Fibroblast of lung (primary cell): ENCODE measurements at places on chromosomes 6 and 20. TPM values are rescaled to one million over a fixed set of nuclear protein-coding genes. Genes with fewer than 3 reads are reported as not detected.
A peak's percentile ranks its signal among the peaks of the same experiment; 100 is the strongest.

DNA sequence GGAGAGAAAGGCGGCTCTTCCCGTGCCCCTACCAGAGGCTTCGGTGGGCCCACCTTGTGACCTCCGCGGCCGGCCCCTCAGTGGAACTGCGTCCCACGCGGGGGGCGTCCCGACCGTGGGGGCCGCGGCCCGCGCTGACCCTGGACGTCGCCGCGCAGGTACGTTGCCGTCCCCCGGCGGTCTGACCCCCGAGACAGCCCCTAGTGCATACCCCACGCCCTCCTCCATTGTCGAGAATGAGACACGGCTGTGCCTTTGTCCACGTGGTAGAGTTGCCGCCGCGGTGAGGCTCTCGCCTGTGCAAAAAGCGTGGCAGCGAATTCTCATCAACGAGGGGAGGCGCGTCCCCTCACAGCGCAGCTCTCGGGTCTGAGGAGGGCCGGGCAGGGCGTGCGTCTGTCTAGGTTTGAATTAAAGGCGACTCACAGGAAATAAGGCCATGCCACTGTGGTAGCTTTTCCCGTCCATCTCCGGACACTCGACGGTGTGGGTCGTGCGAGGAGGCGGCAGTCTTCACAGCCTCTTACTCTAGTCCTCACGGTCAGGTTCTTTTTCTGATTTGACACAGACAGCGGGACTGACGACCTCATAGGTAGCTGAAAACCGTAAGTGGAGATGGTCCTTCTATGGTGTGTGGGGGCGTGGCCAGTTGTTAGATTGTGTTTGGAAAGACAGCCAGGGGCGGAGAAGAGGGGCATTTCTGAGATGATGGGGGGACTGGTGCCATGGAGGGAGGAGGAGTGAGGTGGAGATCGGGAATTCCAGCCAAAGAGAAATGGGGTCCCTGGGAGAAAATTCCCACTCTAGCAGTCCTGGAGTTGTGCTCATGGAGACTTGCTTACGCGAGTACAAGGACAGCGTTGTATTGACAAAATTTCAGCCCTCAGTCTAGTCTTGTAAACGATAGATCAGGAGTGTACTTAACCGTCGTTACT is 580 bp downstream of the NXT1 start:
- peak overlapping the region; percentile 95 for H3K27ac ChIP-seq
- peak; percentile 20 for DNase-seq
- peaks cover 11% of the 10 kb centered on the region for H3K4me1 ChIP-seq
- peak overlapping the region; percentile 88 for H3K4me3 ChIP-seq

- no peaks in the 10 kb centered on the region for H3K27me3 ChIP-seq
- no peaks in the 10 kb centered on the region for H3K36me3 ChIP-seq
- DNase-seq = peak; percentile 6
Observed at GRCh38 chr6:49151957-49152356, 311.1 kb downstream of the MMUT start.

Gene SLC17A9
- total RNA-seq = 3.3 and 6.4 TPM in 2 replicates

DNA sequence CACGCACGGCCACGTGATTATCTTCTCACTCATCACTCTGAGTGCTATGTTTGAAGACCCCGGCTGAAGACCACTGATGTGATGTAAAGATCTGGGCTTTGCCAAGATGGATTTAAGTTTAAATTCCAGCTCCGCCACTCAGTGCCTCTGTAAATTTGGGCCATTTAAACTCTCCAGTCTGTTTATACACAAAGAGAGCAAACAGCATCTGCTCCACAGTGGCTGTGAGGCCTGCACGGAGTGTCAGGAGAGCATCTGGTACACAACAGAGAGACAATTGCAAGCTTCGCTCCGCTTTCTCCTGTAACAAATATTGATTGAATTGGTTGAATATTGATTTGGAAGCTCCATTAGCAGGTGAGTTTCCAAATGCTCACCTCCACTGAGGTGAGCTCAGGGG is 80.5 kb upstream of the FRMD1 start:
- DNase-seq = no peak
- no peak overlapping the region for H3K27ac ChIP-seq
- no peaks in the 10 kb centered on the region for H3K4me1 ChIP-seq

DNA sequence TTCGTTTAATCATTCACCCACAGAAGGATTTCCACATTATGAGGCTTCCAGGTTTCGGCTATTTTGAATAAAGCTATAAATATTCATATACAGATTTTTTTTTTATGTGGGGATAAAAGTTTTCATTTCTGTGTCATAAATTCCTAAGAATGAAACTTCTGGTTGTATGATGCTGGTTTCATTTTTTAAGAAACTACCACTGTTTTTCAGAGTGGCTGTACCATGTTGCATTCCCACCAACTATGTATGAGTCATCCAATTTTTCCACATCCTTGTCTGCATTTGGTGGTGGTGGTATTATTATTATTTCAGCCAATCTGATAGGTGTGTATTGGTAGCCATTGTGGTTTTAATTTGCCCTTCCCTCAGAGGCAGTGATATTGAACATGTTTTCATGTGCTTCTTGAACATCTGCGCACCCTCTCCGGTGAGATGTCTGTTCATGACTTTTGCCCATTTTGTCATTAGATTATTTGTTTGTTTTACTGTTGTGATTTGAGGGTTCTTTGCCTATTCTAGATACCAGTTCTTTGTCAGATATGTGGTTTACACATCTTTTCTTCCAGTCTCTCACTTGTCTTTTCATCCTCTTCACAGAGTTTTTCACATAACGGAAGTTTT is 75.5 kb downstream of the DOK5 start:
- DNase-seq = peak; percentile 71
- no peak overlapping the region for H3K27ac ChIP-seq
- H3K36me3 ChIP-seq = no peaks in the 10 kb centered on the region
- H3K27me3 ChIP-seq = no peaks in the 10 kb centered on the region

DNA sequence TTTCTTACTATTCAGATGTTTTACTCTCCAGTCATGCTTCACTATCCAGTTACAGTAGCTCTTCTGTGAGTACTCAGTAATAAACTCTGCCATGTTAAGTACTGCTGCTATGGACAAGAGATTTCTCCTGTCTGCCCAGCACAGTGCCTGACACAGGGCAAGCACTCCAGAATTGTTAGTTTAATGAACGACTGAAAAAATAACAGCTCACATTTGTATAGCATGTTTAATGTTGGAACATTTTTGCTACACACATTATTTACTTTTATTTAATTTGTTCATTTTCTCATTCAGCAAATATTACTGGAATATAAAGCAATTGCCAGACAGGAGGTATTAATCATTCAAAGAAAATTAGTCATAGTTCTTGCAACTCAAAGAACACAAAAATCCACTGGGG is 142.6 kb upstream of the HMGN3 start:
- no peaks in the 10 kb centered on the region for H3K36me3 ChIP-seq
- DNase-seq = peak; percentile 13
- H3K27ac ChIP-seq = no peak overlapping the region
- peaks cover 3% of the 10 kb centered on the region for H3K4me1 ChIP-seq
- H3K27me3 ChIP-seq = no peaks in the 10 kb centered on the region
- no peak overlapping the region for H3K4me3 ChIP-seq

- DNase-seq = no peak
- no peak overlapping the region for H3K27ac ChIP-seq
- no peak overlapping the region for H3K4me3 ChIP-seq
Observed at GRCh38 chr6:111802015-111802414, 71.2 kb downstream of the FYN start.

Gene DNAH8
- under 0.01 TPM in 2 replicates for total RNA-seq

Gene FLRT3
- 5.1 and 7.6 TPM in 2 replicates for total RNA-seq

Gene CCDC28A
- total RNA-seq = 20.3 and 22.0 TPM in 2 replicates

Gene AGER
- 0.26 and 0.50 TPM in 2 replicates for total RNA-seq

- H3K36me3 ChIP-seq = no peaks in the 10 kb centered on the region
- H3K27me3 ChIP-seq = no peaks in the 10 kb centered on the region
- DNase-seq = no peak
- H3K4me1 ChIP-seq = no peaks in the 10 kb centered on the region
- H3K4me3 ChIP-seq = no peak overlapping the region
Observed at GRCh38 chr20:62413896-62414481, 6.9 kb upstream of the CABLES2 start.

DNA sequence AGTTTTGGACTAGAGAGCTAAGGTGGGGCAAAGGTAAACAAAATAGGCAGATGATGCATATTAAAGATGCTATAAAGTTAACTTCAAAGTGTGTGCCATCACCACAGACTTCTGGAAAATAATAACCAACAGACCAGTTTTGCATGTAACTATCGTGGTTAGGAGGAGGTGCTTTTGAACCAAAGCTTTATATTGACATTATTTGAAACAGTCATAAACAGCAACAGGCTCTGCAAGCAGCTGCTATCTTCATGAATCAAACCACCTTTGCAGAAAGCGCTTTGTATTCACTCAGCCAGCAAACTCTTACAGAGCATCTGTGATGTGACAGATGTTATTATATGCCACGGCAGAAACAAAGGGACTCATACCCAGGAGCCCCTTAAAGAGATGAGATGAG is 81.9 kb downstream of the CRYBG1 start:
- H3K27me3 ChIP-seq = peaks cover 12% of the 10 kb centered on the region
- DNase-seq = no peak
- H3K27ac ChIP-seq = no peak overlapping the region
- no peaks in the 10 kb centered on the region for H3K4me1 ChIP-seq
- H3K4me3 ChIP-seq = no peak overlapping the region
- no peaks in the 10 kb centered on the region for H3K36me3 ChIP-seq

DNA sequence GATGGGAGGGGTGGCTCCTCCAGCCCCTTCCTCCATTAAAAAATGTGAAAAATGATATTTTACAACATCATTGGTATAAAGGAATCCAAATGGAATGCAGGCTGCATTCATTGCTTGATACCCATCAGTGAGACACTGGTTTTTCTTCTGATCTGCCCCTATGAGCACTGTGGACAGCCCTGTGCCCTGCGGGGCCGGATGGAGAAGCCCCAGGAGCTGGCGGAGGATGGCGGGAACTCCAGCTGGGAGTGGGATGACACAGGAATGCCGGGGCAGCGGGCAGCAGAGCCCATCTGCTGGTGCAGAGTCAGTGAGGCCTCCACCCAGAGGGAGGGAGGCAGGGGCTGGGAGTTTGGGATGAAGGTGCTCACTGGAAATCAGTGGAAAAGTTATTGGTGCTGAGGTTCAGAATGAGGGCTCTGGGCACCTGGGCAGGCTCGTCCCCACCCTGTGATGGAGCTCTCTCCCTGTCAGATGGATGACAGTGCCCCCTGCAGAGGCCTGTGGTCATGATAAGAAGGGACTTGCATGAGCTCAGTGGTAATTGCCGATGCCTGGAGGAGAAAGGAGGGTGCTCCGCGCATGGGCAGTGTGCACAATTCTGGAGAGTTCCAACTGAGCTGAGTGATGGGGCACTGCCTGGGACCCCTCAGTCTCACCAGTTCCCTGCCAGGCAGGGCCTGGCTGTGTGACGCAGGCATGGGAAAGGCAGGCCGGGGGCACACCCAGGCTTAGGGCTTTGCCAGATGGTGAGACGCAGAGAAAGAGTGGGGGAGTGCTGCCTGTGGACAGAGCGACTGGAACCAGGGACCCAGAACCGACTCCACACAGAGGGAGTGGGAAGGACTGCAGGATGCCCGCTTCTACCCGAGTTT is 23.2 kb downstream of the CTCFL start:
- H3K36me3 ChIP-seq = no peaks in the 10 kb centered on the region
- H3K4me1 ChIP-seq = no peaks in the 10 kb centered on the region
- H3K4me3 ChIP-seq = no peak overlapping the region
- H3K27me3 ChIP-seq = no peaks in the 10 kb centered on the region
- no peak overlapping the region for H3K27ac ChIP-seq
- peak; percentile 30 for DNase-seq

GRCh38 chr6:130500693-130501092 is 134.9 kb downstream of the TMEM200A start:
- no peaks in the 10 kb centered on the region for H3K4me1 ChIP-seq
- DNase-seq = peak; percentile 90
- H3K27ac ChIP-seq = no peak overlapping the region
- no peaks in the 10 kb centered on the region for H3K27me3 ChIP-seq

Gene DPPA5
- total RNA-seq = not detected in 2 replicates

DNA sequence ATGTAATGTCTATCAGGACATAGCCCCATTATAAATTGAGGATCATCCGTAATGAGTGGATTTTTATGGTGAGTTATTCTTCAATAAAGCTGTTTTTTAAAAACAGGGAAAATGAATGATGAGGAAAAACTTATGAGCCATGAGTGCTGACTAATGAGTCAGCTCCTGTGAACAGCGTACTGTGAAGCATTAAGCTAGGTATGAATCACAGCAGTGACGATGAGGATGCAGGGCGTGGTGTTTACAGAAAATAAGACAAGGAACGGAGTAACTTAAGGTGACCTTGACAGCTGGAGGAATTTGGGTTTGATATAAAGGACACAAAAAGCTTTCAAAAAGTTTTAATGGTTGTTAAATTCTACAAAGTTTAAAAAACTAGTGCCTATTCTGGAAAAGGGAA is 96.3 kb downstream of the FOXF2 start:
- peaks cover 21% of the 10 kb centered on the region for H3K4me1 ChIP-seq
- H3K4me3 ChIP-seq = no peak overlapping the region
- no peaks in the 10 kb centered on the region for H3K36me3 ChIP-seq
- peak; percentile 92 for DNase-seq

GRCh38 chr6:168602576-168602975 is 161.6 kb downstream of the SMOC2 start:
- DNase-seq = no peak
- no peaks in the 10 kb centered on the region for H3K27me3 ChIP-seq
- no peak overlapping the region for H3K4me3 ChIP-seq
- no peaks in the 10 kb centered on the region for H3K36me3 ChIP-seq
- no peak overlapping the region for H3K27ac ChIP-seq

- no peak overlapping the region for H3K4me3 ChIP-seq
- DNase-seq = no peak
- H3K4me1 ChIP-seq = no peaks in the 10 kb centered on the region
- H3K27me3 ChIP-seq = no peaks in the 10 kb centered on the region
Observed at GRCh38 chr20:32982617-32983458, 21.4 kb downstream of the SUN5 start.

GRCh38 chr6:85192596-85192995 is 257.3 kb upstream of the NT5E start:
- no peak overlapping the region for H3K27ac ChIP-seq
- no peak for DNase-seq
- no peaks in the 10 kb centered on the region for H3K4me1 ChIP-seq
- H3K27me3 ChIP-seq = no peaks in the 10 kb centered on the region
- H3K36me3 ChIP-seq = no peaks in the 10 kb centered on the region

Gene RTEL1
- total RNA-seq = 8.5 and 12.4 TPM in 2 replicates

DNA sequence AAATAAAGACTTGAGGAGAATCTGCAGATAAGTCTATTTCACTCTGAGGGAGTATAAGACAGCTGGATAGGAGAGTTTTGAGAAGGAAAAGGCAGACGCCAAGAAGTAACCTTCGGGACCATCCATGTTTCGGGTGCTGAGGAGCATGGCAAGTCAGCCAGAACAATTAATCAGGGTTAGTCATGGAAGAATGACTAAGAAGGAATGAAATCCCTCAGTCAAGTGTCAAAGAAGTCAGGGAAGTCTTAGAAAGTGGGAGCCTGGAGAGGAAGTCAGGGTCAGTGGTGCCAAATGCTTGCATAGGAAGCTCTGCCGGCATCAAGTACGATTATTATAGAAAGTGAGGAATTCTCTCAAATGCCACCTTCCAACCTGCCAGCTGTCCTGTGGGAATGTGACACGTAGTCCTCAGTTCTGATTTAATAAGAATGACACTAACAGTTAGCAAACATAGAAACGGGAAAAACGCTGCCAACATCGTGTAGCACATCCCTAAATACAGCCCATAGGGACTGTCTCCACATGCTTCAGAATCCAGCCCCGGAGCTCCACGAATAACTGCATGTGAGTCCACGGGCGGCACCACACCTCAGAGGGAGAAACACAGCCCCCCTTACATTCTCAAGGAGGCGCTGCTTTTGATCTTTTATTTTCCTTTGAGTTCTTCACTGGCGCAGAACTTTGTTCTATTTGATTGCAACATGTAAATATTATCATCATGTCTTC is 602.7 kb downstream of the PRKN start:
- H3K36me3 ChIP-seq = no peaks in the 10 kb centered on the region
- no peaks in the 10 kb centered on the region for H3K27me3 ChIP-seq
- H3K4me3 ChIP-seq = no peak overlapping the region
- H3K27ac ChIP-seq = no peak overlapping the region
